ENCODE measurements at places on chromosomes 6 and 20. TPM values are rescaled to one million over a fixed set of nuclear protein-coding genes. Genes with fewer than 3 reads are reported as not detected.

DNA sequence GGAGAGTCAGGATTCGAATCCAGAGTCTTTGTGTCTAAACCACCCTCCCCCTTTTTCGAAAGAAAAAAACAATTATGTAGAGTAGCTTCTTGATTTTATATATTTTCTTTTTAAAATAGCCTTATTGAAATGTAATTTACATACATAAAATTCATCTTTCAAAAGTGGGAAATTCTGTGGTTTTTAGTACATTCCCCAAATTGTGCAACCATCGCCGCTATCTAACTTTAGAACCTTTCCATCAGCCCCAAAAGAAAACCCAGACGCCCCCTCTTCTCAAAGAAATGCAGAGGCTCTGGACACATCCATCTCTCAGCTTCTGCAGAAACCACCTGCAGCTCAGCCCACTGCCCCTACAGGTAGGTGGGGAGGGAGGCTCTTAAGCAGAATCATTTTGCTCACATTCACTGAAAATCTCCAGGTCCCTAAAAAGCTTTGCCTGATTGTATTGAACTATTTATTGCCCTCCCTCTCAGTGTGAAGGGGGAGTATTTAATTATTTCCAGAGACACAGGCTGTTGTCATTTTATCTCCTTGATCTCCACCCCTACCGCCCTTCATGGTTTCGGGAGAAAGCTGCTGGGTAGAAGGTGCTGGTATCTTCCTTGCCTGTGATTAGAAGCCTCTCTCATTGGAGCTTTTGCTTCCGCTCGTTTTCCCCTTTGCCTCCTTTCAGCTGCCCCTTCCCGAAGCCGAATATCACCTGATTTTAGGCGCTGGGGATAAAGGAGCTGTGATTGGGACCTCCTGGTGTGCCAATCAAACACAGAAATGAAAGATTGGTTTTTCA is 68.7 kb upstream of the KCNG1 start:
- DNase-seq = no peak

- DNase-seq = no peak
Measured at GRCh38 chr6:68054756-68055155, 580.3 kb upstream of the ADGRB3 start.

GRCh38 chr6:130936933-130937332 is 109.7 kb downstream of the SMLR1 start:
- no peak for DNase-seq

DNA sequence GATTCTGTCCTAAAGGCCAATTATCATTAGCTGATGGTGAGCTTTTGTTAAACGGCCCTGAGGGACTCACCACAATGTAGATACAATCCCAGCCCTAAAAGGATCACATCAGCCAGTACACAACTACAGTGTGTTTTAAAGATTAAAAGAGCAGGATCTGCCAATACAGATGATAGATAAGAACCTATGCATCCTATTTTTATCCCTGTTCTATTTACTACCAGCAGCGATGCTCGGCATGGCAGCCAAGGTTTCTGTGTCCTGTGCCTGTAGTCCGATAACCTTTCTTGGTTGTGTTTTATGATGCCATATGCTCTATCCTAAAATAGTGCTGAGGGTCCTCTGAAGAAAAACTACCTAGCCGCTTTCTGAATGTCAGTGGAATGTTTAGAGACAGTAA is 289.4 kb downstream of the PHACTR1 start:
- no peak for DNase-seq

DNA sequence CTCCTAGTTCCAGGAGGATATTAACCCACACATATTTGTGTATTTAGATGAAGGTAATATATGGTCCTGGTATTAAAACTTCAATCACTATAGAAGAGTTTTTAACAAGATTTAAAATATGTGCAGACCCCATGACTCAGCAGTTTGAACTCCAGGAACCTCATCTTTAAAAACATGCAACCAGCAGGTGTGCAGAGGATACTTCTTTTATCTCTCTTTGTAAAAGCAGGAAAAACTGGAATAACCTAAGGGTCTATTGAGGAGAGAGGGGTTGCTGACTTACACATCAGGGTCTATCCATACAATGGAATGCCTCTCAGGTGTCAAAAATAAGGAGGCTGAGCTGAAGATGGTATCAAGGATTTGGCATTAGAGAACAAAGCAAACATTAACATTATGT is 36.9 kb upstream of the TFAP2C start:
- DNase-seq = no peak

LYRM4 gene
- 14.0 TPM for total RNA-seq

DNA sequence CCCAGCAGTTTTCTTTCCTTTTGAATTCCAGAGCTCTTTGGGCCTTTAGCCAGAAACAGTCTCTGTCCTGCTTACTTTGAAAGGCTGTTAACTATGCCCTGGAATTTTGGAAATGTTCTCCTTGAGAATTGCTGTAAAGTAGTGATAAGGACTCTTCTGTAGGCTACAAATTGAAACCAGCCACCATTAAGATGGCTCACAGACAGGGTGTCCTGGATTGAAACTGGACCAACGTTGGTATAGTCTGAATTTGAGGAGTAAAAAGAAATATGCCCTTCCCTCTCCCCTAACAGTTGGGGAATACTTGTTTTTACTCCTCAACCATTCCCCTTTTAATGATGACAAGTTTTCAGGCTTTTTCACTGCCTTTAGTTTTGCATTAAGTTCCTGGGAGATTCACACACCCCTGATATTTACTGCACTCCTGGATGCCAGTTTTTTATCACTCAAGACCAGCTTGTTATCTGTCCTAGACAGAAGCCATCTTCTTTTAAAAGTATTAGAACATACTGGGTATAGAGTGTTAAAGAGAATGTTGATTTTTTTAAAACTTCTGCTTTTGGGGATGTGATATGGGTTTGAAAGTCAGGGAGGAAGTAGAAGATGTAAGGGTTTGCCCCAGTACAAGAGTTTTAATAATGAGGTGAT is 21.9 kb downstream of the TOP1 start:
- no peak for DNase-seq

- DNase-seq = no peak
Measured at GRCh38 chr20:19213946-19214490, 1.6 kb downstream of the SLC24A3 start.

DNA sequence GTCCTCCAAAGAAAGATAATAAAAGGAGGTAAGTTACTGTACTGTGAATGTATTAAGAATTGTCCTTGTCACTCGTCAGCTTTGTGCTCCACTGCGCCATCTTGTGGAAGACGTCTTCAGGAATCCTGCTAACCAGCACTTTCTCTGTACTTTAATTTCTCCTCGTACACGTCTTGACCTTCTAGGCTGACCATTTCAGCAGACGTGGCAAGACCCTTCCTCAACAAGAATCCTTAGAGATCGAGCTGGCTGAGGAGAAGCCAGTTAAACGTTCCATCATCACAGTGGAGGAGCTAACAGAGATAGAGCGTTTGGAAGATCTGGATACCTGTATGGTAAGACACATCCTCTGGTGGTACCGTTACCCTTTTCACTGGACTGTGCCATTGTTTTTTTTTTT is 95.5 kb upstream of the SCGN start:
- DNase-seq = peak; percentile 87

SALL4 gene
- 0.35 TPM for total RNA-seq

- DNase-seq = no peak
Measured at GRCh38 chr20:62131560-62132320, 9.5 kb downstream of the LSM14B start.

DNA sequence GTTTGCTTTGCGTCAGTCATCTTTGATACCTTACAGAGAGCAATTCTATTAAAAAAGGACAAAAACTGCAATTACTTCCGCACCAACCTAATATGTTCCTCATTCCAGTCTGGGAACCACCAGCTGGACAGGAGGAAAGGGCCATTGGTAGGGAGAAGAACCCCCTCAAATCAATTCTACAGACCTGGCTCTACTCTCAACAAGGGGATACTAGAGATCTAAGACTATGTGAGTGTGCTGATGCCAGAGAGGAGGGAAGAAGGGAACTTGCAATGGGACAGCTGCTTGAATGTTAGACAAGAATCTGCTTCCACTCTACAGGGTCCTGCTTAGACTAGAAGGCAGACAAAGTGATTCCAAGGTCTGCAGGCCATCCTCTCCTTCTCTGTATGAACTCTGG is 13.3 kb downstream of the MRPS18A start:
- no peak for DNase-seq

DNA sequence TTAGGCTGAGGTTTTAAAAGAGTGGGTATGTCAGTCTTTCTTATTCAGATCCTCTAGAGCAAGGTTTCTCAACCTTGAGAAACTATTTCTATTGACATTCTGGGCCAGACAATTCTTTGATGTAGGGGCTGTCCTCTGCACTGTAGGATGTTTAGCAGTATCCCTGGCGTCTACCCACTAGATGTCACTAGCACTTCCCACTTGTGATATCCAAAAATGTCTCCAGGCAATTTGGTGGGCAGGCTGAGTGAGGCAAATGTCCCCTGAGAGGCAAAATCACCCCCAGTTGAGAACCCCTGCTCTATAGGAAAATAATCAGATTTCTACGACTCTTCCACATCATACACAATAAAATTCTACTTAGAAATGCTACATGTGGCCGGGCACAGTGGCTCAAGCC is 7.7 kb upstream of the ZKSCAN8 start:
- DNase-seq = peak; percentile 22

- no peak for DNase-seq
Measured at GRCh38 chr6:38177882-38178583, 358.5 kb downstream of the ZFAND3 start.

DNA sequence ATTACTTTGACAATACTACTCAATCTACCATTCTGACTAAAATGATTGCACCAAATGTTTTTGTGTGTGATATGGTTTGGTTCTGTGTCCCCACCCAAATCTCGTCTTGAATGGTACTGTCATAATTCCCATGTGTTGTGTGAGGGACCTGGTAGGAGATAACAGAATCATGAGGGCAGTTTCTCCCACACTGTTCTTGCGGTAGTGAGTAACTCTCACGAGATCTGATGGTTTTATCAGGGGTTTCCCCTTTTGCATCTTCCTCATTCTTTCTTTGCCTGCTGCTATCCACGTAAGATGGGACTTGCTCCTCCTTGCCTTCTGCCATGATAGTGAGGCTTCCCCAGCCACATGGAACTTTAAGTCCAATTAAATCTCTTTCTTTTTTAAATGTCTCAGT is 20.8 kb downstream of the SYCP2 start:
- no peak for DNase-seq

- no peak for DNase-seq
Measured at GRCh38 chr6:72588155-72588554, 33.7 kb upstream of the KCNQ5 start.

NANP gene
- total RNA-seq = 3.3 TPM

PGC gene
- 1.7 TPM for total RNA-seq

GRCh38 chr6:43497129-43497396 is 13.1 kb downstream of the LRRC73 start:
- no peak for DNase-seq

DNA sequence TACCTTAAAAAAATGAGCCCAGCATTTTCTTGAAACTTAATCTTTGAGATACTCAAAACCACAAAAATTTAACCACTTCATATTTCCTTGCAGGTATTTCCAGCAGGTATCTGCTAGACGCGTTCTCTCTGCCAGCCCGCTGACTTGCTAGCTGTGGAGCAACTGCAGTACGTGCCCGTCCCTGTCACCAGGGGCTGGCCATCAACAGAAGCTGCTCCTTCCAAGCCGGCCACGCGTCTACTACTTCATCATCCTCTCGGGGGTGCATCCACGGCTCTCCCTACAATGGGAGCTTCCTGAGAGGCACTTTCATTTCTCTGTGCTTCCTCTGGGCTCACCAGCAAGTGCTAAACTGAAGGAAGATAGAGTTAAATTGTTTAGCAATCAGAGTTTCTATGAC is 132.4 kb downstream of the DTNBP1 start:
- DNase-seq = no peak

DNA sequence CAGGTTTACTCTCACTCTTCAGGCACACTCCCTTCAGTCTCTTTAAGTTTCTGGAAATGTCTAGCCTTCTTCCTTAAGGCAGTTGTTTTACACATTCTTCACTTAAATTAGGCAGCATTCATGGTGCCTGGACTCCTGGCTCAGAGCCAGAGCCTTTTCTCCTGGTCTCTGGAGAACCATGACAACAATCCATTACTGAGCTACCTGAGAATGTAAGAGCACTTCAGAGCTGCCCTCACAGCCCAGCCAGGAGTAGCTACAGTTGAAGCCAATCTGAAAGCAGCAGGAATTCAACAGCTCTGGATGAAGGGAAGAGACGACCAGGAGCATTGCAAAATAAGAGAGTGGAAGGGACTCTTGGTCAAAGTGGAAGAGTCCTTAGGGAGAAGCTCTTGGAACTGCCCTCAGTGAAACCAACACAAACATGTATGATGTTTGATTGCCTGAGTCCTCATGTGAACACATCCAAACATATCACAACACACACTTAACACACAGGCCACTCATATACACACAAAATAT is 416.8 kb upstream of the SPTLC3 start:
- no peak for DNase-seq

ANKRD66 gene
- total RNA-seq = not detected

GRCh38 chr6:155196911-155197310 is 66.9 kb upstream of the CLDN20 start:
- no peak for DNase-seq

DNA sequence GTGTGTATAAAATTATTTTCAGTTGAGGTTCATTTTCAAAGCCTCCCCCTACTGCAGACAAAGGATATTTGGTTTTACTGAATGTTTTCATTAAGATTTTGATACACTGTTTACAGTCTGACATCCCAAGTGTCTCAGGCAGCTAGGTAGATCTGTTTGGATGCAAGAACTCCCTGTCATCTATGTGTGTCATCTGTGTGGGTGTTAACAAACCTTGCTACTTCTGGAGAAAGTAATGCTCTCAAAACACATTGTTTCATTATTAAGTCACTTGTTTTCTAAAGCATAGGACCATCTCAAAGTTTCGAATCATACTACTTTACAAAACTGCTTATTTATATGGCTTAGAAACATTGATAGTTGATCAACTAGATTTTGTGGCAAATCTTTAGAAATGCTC is 114.5 kb upstream of the TMEM170B start:
- no peak for DNase-seq

DNA sequence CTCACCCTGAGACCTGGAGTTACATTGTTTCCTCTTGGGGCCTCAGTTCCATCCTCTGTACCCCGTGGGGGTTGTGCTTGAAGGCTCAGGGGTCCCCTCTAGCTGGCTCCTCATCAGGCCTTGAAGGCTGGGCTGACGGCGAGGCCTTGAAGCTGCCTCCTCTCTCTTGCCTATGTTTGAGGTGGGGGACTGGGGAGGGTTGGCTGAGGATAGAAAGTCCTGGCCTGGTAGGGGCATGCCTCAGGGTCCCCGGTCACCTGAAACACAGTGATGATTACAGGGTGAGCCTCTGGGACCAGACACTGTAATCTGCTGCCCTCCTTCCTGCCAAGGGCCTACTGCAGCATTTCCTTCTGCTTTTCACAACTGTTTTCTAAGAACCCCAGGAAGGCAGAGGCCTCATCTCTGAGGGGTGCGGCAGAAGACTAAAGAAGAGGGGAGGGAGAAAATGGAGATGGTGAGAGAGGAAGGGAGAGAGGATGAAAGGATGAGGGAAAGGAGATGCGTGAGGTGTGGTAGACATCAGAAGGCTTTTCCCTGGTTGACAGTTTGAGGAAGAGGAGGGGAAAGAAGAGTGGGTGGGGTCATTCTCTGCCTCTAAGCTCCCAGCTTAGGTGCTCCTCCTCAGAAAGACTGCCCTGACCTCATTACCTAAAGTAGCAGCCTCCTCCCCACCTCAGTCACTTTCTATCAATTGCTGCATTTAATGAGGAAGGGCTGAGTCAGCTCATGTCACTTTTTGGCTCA is 29.7 kb downstream of the VEGFA start:
- DNase-seq = peak; percentile 44

DEFB132 gene
- not detected for total RNA-seq

DUSP15 gene
- 0.59 TPM for total RNA-seq

- DNase-seq = no peak
Measured at GRCh38 chr20:56440346-56441007, 27.9 kb upstream of the RTF2 start.

LY6G5C gene
- 2.8 TPM for total RNA-seq

PPP1R3G gene
- total RNA-seq = 5.5 TPM
